Naive B cell (primary cell): ENCODE measurements at places on chromosomes 2 and 18. TPM values are rescaled to one million over a fixed set of nuclear protein-coding genes. Genes with fewer than 3 reads are reported as not detected.

DNA sequence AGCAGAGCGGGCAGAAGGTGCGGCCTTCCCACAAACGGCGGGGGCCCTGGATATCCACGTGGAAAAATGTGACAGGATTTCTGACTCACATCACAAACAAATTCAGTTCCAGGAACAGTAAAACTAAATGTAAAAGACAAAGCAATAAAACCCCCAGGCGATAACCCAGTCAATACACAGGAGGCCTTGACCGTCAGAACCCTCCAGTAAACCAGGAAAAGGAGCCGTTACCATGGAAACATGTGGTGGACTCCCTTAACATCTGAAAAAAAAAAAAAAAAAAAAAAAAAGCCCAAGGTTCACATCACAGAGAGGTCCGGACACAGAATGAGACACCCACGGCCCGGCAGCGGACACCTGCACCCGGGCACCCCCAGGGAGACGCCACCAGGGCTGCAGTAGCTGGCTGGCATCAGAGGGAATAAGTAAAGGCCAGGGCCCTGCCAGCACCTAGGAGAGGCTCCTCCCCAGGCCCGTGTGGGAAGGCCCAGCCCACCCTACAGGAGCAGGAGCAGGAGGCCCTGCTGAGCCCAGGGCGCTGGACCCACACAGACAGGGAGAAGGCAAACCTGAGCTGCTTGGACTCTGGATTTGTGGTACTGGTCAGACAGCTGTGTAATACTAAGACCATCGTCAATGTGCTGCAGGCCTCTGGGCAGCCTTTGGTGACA, 83.7 kb downstream of the TMEM18 start:
- DNase-seq, result no peak

GRCh38 chr2:136052369-136053362, 65.3 kb downstream of the CXCR4 start:
- DNase-seq, result no peak

The CPLX4 gene
- not detected for polyA plus RNA-seq

The TLX2 gene
- polyA plus RNA-seq, result not detected

The TRPM8 gene
- polyA plus RNA-seq, result not detected

The STPG4 gene
- not detected for polyA plus RNA-seq

- DNase-seq, result no peak
These were observed 59.7 kb upstream of the KCNJ3 start for GRCh38 chr2:154638783-154639182.
